Activated T-cell treated with anti-CD3 and anti-CD28 coated beads for 4 hours (primary cell): ENCODE measurements at places on chromosomes 11 and 22.

DNA sequence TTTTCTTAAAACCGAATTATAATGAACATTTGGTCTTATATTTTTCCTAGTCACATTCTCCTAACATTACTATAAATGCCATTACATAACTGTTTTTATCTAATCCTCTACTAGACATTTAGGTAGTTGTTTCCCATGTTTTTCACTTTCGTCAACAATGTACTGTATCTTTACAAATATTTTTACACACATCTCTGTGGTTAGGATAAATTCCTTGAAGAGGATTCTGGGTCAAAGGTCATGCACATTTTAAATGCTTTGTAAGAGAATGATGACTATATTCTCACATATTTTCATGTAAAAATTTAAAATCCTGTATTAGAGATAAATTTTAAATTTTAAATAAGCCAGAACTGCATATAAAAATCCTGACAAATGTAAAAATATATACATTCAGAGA, 61.3 kb upstream of the CLNS1A start:
- no peak for DNase-seq

DNA sequence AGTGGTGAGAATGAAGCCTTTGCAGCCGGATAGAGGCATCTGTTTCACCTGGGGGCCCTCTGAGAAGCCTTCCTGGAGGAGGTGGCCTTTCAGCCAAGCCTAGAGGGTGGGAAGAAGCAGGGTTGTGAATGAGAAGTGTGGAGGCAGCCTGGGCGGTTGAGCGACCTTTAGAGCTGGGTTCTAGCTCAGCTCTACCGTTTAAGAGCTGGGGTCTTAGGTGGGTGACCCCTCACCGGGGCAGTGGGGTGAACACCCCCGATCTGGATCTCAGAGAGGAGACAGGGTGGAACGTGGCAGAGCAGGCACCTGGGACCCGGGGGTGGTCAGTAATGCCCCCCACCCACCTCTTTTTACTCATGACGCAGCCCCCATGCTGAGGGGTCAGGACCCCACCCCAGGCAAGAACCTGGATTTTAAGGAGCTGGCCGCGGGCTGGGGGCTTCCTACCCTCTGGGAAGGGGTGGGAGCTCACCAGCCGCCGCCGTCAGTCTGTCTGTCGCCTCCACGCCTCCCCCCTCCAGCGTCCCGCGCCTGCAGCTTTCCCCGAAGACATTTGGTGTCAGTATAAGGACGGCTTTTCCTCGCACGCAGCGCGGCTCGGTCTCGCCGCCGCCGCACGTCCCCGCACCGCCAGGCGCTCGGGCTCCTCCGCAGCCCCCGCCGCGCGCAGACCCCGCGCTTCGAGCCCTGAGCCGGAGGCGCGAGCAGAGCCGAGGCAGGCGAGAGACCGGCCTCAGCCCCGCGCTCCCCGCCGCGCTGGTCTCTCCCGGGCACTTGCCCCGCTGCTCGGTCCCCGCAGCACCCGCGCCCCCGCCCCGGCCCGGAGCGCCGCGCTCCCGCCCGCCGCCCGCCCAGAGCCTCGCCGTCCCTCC, 13.3 kb upstream of the CACNA1I start:
- peak; percentile 42 for DNase-seq

DNA sequence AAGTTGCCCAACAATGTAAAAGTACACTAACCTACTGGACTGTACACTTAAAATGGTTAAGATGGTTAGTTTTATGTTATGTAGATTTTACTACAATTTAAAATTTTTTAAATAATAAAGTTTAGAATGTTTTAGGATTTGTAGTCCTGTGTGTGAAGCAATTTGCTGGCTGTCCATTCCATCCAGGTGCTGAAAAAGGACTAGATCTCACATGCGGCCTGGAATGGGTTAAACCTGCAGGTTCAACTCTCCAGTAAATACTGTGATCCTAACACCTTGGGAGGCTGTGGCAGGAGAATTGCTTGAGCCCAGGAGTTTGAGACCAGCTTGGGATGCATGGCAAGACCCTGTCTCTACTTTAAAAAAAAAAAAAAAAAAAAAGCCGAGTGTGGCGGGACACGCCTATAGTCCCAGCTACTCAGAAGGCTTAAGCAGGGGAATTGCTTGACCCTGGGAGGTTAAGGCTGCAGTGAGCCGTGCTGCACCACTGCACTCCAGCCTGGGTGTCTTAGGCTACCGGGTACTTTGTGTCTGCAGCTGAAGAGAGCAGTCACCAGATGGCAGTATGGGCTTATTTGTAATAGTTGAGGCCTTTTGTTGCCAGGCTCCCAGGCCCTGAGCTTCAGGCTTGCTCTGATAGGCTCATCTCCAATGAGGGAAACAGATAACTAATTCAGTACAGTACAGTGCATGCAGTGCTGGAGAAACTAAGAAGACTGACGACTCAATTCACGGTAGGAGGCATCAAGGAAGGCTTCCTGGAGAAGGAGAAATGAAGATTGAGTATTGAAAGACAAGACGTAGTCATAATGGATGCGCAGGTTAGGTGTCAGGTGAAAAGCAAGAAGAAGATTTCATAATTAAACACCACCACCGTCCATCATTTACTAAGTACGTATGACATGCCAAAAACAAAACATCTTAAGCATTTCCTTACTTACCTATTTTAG, 64.7 kb upstream of the ASPHD2 start:
- DNase-seq: peak; percentile 28

GRCh38 chr11:5298451-5298850, 3.3 kb downstream of the OR51B4 start:
- no peak for DNase-seq

- DNase-seq: no peak
These were observed 268.2 kb downstream of the FAM181B start for GRCh38 chr11:82465481-82465880.

DNA sequence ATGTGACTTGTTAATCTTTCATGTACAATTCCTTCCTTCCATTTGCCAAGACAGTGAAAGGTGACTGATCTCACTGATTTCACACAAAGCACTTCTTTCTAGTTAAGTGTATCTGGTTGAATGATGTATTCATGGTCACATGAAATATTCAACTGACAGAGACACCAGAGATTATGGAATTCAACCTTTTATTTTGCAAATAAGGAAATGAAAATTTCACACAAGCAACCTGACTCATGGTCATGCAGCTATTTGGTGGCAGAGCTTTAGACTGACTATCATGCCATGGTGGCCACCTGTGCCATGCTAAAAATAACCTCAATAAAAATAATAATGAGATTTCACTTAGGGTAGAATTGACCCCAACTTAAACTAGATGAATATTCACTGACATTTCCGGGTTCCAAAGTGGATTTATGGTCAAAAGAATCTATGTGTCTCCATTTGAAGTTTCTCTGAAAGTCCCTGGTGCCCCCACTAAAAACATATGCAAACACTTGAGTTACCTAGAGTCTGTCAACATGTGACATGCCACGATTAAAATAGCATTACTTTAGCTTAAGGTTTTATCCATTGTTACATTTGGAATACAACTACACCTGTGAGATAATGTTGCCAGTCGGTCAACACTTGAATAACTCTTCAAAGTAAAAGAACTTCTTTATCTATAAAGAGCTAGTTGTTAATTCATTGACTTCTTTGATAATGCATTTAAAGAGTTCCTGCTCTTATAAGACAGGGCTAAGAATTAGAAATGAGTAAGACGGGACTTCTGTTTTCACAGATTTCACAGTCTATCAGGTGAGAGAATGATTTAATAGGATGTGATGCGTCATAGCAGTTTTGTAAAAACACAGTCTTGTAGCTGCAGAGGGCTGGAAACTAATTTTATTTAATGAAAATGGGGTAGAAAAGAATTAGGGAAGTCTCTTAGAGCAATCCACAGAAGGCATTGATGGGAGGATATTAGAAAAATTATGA, 94.6 kb upstream of the OR9G4 start:
- DNase-seq: no peak

GRCh38 chr11:67504950-67505581, at the start of gene PITPNM1:
PITPNM1 (minus strand) TSS chr11:67505363; CDS start chr11:67504180, 1,183 bp downstream.
- DNase-seq: peak; percentile 59

DNA sequence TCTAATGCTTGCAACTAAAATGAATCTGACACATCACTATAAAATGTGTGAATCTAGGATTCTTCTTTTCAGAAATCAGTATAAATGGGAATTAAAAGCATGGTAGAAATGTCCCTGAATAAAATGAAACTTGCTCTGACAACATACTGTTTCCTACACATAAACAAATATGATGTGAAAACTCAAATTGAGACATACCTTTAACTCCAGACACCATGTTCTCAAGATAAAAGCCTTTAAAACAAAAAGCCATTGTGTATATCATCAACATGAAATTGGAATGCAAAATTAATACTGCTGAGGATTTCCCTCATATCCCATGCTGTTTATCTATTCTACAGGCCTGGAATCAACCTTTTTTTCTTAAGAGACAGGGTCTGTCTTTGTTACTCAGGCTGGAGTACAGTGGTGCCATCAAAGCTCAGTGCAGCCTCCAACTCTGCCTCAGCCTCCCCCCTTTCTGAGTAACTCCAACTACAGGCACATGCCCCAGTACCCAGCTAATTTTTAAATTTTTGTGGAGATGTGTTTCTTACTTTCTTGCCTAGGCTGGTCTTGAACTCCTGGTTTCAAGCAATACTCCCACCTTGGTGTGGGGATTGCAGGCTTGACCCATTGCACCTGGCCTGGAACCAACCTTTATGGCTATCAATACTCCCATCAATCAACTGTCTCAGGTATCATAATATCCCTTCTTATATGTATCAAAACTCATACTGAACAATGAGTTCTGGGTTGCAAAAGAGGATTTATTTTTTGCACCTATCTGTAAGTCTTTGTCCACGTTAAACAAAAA, 6.7 kb downstream of the TAF1D start:
- DNase-seq: no peak

GRCh38 chr11:20102397-20102796, 57.9 kb downstream of the DBX1 start:
- DNase-seq: no peak

GRCh38 chr11:126628790-126629621, 273.5 kb downstream of the ST3GAL4 start:
- no peak for DNase-seq

DNA sequence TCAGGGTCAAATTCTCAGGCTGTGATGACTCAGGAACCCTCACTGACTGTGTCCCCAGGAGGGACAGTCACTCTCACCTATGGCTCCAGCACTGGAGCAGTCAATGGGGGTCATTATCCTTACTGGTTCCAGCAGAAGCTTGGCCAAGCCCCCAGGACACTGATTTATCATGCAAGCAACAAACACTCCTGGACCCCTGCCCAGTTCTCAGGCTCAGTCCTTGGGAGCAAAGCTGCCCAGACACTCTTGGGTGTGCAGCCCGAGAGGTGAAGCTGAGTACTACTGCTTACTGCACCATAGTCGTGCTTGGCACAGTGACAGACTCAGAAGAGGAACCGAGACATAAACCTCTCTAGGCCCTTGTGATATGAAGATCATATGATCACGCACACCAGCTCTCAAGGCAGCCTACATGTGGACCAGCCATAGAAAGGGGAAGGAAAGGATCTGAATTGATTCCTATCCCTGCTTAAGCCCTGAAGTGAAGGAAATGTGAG, 58.2 kb downstream of the ZNF280B start:
- DNase-seq: no peak

DNA sequence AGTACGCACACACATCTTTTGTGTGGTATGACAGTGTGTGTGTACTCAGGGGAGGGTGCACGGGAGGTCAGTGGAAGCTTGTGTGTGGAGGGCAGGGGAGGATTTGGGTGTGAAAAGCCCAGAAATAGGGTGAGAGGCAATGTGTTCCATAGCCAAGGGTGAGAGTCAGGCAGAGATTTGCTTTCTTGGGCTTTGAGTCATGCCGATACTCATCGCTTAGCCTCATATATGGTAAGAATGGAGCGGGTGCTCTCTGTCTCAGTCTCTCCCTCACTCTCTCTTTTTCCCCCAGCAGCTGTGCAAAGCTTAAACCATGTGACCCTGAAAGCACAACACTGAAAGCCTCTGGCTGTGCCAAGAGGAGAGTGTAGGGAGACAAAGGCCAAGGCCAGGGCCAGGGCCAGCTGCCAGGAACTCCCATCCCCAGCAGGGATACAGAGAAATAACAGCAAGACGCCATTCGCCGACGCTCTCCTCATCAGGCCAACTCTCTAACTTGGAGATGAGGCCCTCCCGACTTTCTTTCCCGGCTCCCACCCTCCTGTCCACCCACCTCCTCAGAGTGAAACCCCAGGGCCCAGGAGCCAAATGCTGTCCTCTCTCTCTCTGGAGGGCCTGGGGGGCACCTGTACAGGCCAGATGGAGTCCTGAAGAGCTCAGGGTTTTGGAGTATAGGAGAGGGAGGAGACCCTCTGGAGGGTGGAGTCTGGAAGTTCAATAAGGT, 20.3 kb upstream of the MICAL3 start:
- no peak for DNase-seq

- DNase-seq: no peak
These were observed 75.1 kb downstream of the LARGE2 start for GRCh38 chr11:45997599-45997998.

GRCh38 chr11:131584785-131585592, 214.6 kb downstream of the NTM start:
- no peak for DNase-seq

GRCh38 chr11:19711911-19712280, 741 bp upstream of the NAV2 start:
- DNase-seq: no peak

GRCh38 chr11:133173810-133174412, 358.4 kb downstream of the OPCML start:
- DNase-seq: no peak

DNA sequence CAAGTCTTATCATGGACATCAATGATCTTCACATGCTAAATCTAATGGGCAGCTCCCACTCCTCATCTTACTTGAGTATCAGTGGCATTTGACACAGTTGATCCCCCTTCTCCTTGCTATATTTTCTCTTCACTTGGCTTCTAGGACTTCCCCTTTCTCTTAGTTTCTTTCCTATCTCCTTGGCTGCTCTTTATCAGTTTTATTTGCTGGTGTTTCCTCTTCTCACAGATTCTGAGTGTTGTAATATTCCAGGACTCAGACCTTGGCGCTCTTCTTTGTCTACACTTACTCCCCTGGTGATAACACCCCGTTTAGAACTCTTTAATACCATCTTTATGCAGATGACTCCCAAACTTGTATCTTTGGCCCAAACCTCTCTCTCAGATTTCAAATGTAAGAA, 33.9 kb upstream of the RASSF10 start:
- no peak for DNase-seq
